ENCODE measurements at places on chromosomes 12 and 14. TPM values are rescaled to one million over a fixed set of nuclear protein-coding genes. Genes with fewer than 3 reads are reported as not detected.
A peak's percentile ranks its signal among the peaks of the same experiment; 100 is the strongest.

GRCh38 chr14:81890020-81890419, 356.4 kb upstream of the SEL1L start:
- DNase-seq = no peak

DNA sequence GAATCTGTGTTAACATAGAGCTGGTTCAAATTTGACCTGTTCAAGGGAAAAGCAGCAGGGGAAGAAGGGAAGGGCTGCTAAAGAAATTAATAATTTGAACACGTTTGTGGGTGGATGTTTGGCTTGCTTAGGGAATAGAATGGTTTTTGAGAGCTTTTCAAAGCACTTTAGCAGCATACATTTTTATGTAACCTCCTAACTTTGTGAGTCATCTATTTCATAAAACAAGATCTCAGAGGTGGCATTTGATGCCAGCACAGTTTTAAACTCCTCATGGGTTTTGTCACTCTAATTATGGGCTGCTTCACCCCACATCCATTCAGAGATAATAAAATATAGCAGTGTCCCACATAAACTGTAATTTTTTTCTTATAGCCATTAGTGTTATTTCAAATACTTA, 143.8 kb downstream of the ACSS3 start:
- DNase-seq = no peak

DNA sequence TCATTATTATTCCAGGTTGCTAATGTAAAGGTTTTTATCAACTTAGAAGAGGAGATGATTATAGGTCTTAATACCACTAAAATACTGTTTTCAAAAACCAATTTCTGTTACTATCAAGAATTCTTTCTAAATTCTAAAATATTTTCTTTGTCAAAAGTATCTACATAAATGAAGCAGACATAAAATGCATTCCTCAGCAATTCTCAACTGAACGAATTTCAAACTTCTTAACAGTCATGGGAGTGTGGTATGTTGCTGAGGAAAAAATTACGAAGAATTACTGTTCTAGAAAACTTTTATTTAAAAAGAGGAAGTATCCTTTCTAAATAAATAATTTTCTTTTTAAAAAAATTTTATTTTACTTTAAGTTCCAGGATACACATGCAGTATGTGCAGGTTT, 146.4 kb downstream of the SLC2A13 start:
- no peak for DNase-seq

- DNase-seq = peak; percentile 100
These were observed at the start of gene C14orf119 for GRCh38 chr14:23095196-23096108. C14orf119 (plus strand) TSS chr14:23095505; CDS start chr14:23097659, 2,154 bp downstream.

- DNase-seq = peak; percentile 70
These were observed 27.2 kb upstream of the PNMA1 start for GRCh38 chr14:73741386-73741875.

- DNase-seq = no peak
These were observed 77.0 kb upstream of the SYT1 start for GRCh38 chr12:78787576-78787975.

- DNase-seq = no peak
These were observed 32.3 kb downstream of the NINJ2 start for GRCh38 chr12:630656-631632.

DNA sequence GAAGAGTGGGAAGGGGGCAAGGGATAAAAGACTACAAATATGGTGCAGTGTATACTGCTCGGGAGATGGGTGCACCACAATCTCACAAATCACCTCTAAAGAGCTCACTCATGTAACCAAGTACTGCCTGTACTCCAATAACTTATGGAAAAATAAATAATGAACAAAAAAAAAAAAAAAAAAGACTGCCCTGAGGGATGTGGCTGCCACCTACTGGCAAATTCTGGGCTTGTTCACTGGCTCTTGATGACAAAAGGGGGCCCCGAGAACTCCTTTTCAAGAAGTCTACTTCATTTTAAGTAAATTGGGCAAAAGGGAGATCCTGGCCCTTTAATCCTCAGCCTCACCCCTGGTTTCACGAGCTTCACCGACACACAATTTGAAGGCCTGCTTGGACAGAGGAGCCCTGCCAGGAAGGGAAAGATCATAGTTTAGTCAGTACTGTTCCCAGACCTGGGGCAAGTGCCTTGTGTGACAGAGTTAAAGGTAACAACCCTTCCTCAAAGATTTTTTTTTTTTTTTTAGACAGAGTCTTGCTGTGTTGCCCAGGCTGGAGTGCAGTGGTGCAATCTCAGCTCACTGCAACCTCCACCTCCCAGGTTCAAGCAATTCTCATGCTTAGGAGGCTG, 26.1 kb upstream of the STAC3 start:
- no peak for DNase-seq

TNFAIP2 gene
- polyA plus RNA-seq = 1,807 TPM

KLRC3 gene
- polyA plus RNA-seq = not detected

PMCH gene
- polyA plus RNA-seq = not detected

BAG5 gene
- polyA plus RNA-seq = 2.0 TPM

All from CD14-positive monocyte (primary cell).